ENCODE measurements at places on chromosomes 11 and 22.

DNA sequence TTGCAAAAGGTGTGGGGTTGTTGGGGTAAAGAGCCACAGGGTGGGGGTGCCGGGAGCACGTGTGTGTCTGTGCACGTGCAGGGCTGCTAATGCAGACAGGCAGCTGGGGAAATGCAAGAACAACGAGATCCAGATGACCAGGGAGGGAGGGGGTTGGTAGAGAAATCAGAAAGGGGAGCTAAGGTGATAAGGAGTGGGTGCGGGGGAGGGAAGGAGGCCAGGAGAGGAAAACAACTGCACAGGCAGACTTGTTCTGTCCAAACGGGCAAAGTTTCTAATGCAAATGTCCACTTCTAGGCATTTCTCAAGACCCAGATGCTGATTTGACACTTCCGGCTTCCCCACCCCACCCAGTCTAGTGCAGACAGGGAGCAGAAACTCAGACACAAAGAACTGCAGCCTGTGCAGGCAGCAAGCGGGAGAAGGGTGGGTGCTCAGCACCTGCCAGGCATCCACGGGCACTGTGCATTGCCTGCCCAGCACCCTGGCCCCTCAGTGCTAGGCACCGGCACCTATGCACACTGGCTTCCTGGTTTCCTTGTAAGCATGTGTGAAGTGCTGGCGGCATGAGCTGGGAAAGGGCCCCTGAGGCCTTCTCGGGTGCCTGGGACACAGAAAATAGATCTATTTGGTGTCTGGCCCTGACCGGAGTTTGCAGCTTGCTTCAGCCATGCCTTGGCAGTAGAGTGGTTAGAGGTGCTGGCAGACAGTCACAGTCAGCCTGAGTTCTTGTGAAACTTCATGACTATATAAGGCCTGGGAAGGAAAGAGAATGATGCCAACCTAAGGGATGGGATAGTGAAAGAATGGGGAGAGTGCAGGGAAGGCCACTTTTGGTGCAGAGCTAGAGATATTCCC is 220.1 kb upstream of the SORL1-AS1 start:
- DNase-seq = no peak

GRCh38 chr11:67194096-67194495 is 72.2 kb upstream of the GRK2 start:
- DNase-seq = no peak

- DNase-seq = no peak
Observed at GRCh38 chr11:86040919-86041850, 27.7 kb downstream of the PICALM start.

GRCh38 chr11:861105-861479 is 18.4 kb downstream of the TSPAN4 start:
- DNase-seq = no peak

DNA sequence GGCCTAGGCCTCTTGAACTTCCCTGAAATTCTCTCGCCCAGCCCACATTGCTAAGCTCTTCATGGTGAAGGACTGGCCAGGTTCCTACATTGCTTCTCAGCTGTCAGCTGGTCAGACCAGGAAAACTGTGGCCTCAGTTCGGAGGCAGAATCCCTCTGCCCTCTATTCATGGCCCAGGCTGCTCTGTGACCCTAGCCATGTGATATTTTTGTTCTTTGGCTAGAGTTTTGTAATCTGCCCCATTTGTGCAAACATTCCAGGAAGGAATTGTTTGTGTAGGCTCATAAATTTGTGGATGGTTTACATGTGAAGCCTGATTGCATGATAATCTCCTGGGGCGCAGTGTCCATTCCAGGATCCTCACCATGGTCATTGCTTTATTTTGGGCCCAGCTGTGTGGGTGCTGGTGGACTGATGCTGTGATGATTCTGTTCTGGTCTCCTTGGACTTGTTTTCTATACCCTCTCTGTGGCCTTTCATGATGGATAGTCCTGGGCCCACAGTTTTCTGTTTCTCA is 149.1 kb upstream of the E2F8 start:
- DNase-seq = no peak

DNA sequence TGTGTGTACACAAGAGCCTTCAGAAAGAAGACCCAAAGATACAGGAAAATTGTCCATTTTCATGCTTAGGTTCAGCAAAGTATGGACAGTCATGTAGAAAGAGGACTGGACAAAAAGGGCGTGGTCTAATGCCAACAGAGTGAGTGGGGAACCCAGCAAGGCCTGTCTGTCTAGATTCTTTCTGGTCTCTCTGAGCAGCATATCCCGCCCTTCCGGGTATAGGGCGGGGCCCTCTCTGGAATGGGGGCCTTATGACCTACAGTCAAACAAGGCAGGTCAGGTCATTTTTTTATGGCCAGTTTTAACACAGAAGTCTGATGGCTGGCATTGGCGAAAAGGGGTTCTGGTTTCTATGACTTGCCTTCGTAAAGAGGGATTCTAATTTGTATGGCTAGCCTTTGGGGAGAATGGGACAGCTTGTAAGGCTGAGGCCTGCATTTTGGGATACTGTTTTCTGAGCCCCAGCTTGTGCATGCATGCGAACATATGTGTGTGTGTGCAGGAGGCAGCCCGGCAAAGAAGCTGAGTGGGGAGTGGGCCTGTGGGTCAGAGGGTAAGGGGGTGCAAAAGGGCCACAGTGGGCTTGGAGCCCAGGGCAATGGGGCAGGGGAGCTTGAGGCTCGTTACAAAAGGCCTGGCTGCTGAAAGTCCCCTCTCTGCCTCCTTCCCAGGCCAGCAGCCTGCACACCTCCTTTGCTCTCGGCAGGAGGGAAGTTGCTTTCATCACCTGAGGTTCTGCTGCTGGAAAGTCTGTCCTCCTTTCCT is 130.5 kb upstream of the B3GAT1 start:
- no peak for DNase-seq

DNA sequence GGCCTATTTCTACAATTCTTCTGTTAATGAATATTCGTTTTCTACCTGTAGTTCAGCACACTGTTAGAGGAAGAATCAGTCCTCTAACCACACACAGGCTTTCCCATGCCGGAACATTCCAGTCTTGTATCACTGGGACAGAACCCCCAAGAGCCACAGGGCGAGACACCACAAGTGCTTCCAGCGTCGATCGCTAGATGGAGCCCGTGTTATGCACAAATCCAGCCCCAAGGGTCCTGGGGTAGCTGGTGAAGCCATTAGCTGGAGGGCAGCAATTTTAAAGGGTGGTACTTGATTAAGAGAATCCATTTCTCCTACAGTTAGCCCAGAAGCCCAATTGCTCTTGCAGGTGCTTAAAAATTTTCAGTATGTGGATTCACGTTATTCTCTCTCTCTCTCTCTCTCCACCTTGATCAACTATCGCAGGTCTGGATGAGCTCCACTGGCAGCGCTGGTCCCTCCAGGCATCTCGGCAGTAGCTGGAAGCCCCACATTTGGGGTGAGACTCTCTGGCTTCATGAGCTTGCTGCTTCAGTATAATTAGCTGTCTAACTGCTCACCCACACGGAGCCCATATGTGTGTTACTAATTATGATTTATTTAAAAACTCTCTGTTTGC is 148.2 kb upstream of the SNX19 start:
- DNase-seq = peak; percentile 8

GRCh38 chr22:44926491-44927415 is 83.1 kb downstream of the PHF21B start:
- no peak for DNase-seq

GRCh38 chr22:23910496-23911190 is 16.5 kb downstream of the MIF start:
- DNase-seq = no peak

DNA sequence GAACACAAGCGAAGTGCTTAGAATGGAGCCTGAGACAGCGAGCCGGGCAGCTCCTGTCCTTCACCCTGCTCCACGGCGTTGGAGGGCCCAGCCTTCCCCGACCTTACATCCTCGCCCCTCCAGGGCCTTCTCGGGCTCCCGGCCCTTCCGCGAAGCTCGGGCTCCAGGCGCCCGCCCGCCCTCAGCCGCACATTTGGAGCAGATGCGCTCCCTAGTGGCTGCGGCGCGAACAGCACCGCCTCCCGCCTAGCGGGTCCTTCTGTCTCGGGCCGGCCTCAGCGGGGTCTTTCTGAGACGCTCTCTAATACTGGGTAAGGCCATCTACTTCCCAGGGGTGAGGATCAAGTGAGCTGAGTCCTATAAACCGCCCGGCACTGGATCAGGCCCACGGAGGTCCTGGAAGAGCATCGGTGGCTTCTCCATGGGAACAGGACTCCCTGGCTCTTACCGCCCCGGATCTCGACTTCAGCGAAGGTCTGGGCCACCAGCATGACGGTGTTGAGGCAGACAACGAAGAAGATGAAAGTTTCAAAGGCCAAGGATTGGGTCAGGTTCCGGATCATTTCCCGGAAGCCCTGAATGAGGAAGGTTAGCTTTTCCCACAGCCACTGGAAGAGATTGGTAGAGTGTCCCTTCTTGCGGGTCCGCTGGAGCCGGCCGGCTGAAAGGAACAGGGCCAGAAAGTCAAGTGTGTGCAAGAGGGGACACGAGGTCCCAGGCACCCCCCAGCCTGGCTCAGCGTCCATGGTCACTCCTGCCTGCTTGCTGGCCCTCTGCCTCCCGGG is 3.7 kb downstream of the CATSPER1 start:
- peak; percentile 74 for DNase-seq

DNA sequence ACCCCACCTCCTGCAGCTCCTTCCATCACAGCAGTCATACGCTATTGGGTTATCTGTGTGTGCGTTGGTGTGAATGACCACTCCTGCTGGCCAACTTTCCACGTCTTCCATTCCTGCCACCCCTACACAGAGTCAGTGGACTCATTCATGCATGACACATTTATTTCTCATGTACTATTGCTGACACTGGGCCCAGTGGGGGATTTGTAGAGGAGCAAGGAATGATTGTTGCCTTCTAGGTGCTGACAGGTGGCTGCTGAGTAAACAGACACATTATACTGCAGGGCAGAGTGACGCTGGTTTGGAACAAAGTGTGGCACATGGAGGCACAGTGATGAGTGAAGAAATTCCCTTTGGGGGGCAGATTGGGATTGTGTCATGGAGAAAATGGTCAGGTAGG is 113.9 kb downstream of the CCDC81 start:
- DNase-seq = no peak

- DNase-seq = no peak
Observed at GRCh38 chr11:69898123-69898522, 78.9 kb upstream of the FGF3 start.

DNA sequence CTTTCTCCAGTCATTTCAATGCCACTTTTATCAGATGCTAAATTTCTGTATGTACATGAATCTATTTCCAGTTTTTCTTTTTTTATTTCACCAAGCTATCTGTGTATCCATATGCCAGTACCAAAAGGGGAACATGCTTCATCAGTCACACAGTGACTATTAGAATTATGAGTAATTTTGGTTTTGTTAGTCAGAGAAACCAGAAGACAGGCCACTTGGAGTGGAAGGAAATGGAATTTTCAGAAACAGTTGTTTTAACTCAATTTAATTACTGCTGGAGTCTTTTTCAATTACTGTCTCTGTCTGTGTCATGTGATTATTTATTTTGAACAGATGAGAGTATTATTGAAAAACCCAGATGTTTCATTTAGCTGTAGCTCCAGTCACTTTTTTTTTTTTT is 84.6 kb upstream of the ANO3 start:
- no peak for DNase-seq

- no peak for DNase-seq
Observed at GRCh38 chr22:46060292-46061123, 83.5 kb upstream of the WNT7B start.

DNA sequence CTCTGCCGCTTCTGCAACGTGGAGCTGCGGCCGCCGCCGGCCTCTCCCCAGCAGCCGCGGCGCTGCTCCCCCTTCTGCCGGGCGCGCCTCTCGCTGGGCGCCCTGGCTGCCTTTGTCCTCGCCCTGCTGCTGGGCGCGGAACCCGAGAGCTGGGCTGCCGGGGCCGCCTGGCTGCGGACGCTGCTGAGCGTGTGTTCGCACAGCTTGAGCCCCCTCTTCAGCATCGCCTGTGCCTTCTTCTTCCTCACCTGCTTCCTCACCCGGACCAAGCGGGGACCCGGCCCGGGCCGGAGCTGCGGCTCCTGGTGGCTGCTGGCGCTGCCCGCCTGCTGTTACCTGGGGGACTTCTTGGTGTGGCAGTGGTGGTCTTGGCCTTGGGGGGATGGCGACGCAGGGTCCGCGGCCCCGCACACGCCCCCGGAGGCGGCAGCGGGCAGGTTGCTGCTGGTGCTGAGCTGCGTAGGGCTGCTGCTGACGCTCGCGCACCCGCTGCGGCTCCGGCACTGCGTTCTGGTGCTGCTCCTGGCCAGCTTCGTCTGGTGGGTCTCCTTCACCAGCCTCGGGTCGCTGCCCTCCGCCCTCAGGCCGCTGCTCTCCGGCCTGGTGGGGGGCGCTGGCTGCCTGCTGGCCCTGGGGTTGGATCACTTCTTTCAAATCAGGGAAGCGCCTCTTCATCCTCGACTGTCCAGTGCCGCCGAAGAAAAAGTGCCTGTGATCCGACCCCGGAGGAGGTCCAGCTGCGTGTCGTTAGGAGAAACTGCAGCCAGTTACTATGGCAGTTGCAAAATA is 816 bp downstream of the PDE3B start:
- peak; percentile 46 for DNase-seq

Measured in hematopoietic multipotent progenitor cell treated with erythropoietin and hydrocortisone succinate and interleukin-3 and kit ligand, for 15 days (in vitro differentiated cells).